Stimulated activated CD8-positive, alpha-beta memory T cell treated with anti-CD3 and anti-CD28 coated beads, Interleukin-12 subunit alpha, Interleukin-12 subunit beta, amount 100 ng/mL, for 4 hours (primary cell): ENCODE measurements at places on chromosomes 11 and 22.

- DNase-seq, result no peak
Observed at GRCh38 chr11:66747480-66747879, 18.5 kb upstream of the SPTBN2 start.

- DNase-seq, result no peak
Observed at GRCh38 chr11:17150521-17150920, 57.3 kb downstream of the PIK3C2A start.

GRCh38 chr11:995044-995751 lies 41.3 kb downstream of the MUC6 start:
- no peak for DNase-seq

- DNase-seq, result no peak
Observed at GRCh38 chr22:22789233-22789921, 98.2 kb upstream of the IGLL5 start.

DNA sequence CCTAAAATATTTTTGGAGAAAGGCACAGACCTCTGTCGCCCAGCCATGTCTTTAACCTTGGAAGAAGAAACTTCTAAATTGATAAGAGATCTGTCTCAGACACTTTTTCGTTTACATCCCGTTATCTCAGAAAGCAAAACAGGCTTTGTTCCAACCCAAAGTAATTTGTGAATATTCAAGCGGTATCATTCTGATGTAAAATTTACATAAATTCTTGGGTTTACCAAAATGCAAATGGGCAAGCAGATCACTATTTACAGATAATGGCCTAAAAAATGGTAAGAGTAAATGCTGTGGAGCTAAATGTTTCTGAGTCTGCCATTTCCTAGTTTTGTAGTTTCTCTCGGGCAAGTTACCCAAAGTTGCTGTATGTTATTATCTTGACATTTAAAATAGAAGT lies 101.9 kb upstream of the VPREB1 start:
- DNase-seq, result no peak

DNA sequence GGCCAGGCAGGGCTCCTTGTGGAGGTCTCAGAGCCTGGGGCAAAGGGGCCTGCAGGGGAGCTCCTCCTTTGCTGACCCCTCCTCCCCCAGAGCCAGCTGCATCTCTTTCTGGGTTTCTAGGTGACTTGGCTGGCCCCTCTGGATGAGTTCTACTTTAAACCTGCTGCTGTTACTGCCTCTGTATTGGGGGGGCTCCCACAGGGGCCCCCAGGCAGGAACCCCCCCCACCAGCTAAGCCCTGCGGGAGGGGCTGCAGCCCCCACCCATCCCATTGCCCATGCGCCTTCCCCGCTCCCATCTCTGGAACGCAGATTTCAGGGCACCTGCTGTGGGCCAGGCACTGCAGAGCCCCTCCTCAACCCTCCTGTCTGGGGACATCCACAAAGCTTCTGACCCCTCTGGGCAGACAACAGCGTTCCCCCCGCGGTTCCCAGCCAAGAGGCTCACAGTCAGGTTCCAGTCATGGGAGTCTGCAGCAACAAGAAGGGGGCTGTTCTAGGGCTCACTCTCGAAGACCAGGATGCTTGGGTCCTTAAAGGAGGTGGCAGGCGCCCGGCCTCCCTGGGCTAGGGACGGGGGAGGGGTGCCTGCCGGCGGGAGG lies 815 bp upstream of the PLCB3 start:
- no peak for DNase-seq

- no peak for DNase-seq
Observed at GRCh38 chr11:36343436-36343835, 47.3 kb downstream of the PRR5L start.

GRCh38 chr11:83069441-83070043 lies 2.2 kb downstream of the RAB30 start:
- DNase-seq, result no peak

DNA sequence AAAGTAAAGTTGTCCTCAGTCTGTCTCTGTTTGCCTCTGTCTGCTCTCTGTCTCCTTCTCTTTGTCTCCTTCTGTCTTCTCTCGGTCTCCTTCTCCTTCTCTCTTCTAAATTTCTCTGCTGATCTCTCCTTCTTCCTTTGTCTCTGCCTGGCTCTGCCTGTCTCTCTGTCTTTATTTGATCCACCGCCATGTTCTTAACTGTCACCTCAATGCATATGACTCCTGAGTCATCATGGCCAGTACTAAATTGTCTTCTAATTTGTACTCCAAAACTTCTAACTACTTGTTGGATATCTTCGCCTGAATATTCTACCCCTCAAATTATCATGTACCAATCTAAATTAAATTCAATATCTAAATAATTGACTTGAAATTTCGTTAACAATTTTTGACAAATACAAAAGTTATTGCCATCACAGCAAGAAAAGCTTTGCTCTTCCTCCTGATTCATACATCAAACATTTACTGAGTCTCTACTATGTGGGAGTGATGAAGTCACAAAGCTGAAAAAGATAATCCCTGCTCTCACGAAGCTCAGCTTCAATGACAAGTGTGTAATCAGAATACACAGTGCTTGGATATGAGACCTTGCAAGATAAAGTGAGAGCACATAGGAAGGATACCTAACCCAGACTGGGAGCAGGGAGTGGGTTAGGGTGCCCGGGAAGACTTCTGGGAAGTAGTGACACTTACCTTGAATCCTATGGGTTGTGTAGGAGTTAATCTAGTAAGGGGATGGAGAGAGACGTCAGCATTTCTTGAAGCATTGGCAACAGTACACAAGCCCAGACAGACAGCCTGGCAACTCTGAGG lies 193.0 kb downstream of the MAML2 start:
- DNase-seq, result no peak

GRCh38 chr11:46050662-46051061 lies 70.6 kb downstream of the PHF21A start:
- DNase-seq, result no peak

DNA sequence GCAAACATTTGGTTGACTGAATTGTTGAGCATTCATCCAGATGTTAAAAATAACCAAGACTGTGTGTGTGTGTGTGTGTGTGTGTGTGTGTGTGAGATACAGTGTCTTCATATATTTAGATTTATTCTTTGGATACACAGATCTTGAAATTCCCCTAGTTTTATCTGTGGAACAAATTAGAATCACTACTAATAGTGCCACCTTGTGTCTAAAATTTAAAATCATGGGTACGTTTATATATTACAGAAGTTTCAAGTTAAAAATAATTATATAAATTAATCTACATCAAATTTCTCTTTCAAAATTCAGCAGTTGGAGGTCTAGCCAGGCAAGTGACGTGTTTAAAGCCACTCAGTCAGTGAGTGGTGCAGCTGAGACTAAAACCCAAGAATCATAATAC lies 1566.2 kb upstream of the TENM4 start:
- no peak for DNase-seq

- no peak for DNase-seq
Observed at GRCh38 chr22:26482161-26482560, 1.4 kb downstream of the HPS4 start.

- no peak for DNase-seq
Observed at GRCh38 chr11:68396516-68396915, 64.0 kb upstream of the PPP6R3 start.

GRCh38 chr11:77789061-77789730 lies 31.3 kb downstream of the RSF1 start:
- DNase-seq, result no peak
